ENCODE measurements at places on chromosomes 11 and 22.

DNA sequence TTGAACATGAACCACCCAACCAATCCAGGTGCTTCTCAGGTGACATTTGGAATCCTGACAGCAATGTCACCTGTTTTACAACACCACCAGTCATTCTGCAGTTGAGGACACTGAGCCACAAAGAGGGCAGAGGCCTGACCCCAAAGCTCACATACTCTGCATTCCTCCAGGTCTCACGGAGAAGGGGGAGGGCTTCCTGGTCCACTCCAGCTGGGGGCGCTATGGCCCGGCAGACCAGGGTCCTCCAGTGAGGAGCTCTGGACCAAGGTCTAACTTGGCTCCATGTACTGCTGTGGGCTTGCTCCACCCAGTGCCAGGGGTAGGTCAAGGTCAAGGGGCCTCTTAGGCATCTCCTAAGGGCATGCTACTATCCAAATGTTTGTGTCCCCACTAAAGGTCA, 1.5 kb upstream of the PNPLA3 start:
- no peak for DNase-seq

GRCh38 chr22:25111579-25112517, 87.8 kb upstream of the CRYBB3 start:
- no peak for DNase-seq

GRCh38 chr11:92880381-92880780, 89.1 kb upstream of the MTNR1B start:
- DNase-seq, result no peak

- DNase-seq, result no peak
These were observed 14.2 kb downstream of the OR5B21 start for GRCh38 chr11:58493676-58494075.

GRCh38 chr11:102457865-102458264, 5.3 kb upstream of the TMEM123 start:
- no peak for DNase-seq

- peak; percentile 67 for DNase-seq
These were observed 5.2 kb downstream of the PPP2R1B start for GRCh38 chr11:111761036-111761435.

DNA sequence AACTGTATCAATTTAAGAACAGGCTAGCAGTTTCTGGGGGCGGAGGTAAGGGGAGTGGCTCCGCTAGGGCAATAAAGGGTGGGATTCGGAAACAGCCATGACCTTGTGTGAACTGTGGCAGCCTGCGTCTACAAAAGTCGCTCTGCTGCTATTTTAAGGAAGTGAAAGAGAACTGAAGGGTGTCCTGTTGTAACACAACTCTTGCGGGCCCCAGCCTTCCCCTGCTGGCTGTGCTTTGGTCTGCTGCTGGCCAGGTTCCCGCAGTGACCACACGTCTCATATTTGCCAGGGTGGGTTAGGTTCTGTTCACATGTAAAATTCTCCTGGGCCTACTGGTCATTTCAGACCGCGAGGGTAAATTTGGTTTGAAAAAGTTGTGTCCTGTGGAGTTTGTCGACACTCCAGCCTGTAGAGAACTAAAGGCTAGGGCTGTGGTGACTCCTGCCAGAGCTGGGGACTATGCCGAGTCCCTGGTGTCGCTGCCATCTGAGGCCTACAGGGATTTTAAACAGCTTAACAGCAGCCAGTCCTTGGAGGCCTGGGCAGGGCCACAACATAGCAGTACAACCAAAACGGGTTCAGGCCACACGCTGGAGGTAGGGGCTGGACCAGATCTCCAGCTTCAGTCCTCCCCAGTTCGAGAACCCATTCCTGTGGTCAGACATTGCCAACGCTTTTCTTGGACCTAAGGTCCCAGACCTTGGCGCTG, 1.1 kb upstream of the PPFIBP2 start:
- DNase-seq, result no peak

GRCh38 chr11:47603295-47603694, 9.1 kb upstream of the C1QTNF4 start:
- DNase-seq, result no peak

- no peak for DNase-seq
These were observed 10.4 kb upstream of the RASL10A start for GRCh38 chr22:29325785-29326315.

- DNase-seq, result no peak
These were observed 9.2 kb upstream of the CBL start for GRCh38 chr11:119196833-119197483.

DNA sequence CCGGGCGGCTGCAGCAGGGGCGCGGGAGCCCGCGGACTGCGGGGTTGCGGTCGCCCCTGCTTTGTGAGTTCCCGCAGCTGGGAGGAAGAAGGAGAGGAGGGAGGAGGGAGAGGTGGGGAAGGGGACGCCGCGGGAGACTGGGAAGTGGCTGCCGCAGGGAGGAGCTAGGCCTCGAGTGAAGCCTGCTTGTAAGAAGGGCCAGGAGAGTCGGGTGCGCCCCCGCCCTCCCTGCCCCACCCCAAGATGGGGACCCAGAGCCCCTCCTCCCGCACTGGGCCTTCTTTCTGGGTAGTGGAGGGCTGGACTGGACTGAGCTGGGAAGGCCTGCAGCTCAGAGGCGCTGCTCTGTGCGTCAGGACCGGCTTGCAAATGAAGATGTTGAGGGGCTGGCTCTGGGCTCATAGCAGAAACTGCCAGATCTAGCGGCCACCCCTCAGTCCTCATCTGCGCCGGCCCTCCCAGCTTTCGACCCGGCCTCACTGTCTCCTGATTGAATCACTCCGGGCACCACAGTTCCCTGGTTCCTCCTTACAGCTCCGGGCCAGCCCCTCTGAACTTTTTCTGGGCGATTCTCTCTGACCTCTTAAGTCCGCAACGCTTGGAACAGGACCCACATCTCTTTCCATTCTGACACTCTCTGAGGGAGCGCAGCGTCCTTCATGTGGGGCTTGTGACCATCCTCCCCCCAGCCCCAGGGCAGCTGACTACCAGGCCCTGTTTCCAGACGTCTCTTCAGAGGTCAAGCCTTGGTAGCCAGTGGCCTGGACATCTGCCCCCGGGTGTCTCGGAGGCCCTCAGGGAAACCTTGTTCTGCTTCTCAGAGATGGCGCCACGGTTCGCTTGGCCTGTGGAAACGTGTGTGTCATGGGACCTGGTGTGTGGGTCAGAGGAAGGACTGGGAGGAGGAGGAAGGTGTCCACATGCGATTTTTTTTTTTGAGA, 21.9 kb downstream of the SERPINH1 start:
- peak; percentile 23 for DNase-seq

- no peak for DNase-seq
These were observed 574.7 kb downstream of the TBC1D22A start for GRCh38 chr22:47337161-47337621.

- DNase-seq, result no peak
These were observed 13.0 kb downstream of the LRP5 start for GRCh38 chr11:68325183-68325906.

DNA sequence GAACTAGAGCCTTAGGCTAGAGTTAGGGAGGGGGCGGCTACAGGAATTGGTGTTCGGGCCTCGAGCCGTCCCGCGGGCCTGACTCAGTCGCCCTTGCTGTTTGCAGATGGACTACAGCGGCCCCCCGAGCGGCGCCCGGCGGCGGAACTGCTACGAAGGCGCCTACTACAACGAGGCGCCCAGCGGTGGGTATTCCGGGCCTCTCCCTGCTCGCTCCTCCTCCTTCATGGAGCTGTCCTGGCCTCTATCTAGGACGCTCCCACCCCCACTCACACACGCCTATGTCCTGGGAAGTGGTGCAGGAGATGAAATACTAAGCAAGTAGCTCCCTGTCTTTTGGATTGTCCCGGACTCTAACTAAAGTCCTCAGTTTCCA, 1.4 kb downstream of the MYOD1 start:
- no peak for DNase-seq

DNA sequence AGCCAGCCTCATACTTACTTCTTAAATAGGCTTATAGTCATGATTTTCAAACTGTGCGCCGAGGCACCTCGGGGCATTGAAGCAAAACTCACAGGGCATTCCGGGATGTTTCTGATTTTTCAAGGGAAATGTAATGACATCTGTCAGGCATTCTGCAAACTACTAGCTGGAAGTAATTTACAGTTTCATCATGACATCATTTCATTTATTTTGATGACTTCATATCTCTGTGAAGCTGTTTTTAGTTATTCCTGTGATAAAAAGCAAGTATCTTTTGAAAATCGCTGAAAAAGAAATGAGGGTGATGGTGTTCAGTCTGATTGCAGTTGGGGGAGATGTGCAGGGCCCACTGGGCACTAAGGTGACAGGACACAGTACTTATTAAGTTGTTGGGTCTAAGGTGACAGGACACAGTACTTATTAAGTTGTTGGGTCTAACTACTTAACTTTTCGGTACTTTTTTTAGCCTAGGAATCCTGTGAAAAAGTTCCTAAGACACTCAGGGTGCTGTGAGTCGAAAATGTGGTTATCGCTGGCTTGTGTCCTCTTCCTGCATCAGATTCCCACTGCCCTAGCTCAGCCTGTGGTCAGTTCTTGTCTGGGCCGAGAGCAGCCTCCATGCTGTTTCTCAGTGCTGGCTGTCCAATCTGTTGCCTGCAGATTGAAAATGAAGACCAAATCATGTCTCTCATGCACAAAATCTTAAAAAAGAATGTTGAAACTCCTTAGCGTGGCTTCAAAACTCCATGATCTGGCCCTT, 42.6 kb downstream of the APLP2 start:
- DNase-seq, result no peak

GRCh38 chr22:39282645-39283321, 36.6 kb downstream of the RPL3 start:
- DNase-seq, result no peak

DNA sequence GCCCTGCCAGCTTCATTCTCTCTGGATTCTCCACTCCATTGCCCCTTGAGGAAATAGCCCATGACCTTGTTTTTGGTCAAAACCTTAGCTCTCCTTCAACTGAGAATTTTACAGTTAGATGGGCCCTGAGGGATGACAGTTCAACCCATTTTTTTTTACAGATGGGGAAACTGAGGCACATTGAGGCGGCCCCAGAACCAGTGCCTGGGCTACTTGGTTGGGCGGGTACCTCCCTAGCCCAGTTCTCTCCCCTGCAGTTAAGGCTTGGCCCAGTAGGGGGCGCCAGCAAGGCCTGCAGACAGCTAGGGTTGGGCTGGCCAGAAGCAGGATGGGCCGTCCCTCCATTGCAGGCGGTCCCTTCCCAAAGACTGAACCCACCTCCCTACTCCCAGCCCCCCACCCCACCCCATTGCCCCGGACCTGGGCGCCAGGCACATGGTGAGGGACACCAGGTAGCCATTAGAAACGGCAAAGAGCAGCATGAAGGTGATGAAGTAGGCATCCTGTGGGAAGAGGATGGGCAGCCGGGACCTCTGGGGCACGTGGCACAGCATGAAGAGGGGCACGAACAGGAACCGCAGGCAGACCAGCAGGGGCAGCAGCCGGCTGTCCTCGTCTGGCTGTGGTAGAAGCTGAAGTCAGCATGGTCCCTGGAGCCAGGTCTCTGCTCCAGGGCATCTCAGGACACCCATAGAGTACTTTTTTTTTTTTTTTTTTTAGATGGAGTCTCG, 7.6 kb downstream of the SLC29A2 start:
- no peak for DNase-seq

DNA sequence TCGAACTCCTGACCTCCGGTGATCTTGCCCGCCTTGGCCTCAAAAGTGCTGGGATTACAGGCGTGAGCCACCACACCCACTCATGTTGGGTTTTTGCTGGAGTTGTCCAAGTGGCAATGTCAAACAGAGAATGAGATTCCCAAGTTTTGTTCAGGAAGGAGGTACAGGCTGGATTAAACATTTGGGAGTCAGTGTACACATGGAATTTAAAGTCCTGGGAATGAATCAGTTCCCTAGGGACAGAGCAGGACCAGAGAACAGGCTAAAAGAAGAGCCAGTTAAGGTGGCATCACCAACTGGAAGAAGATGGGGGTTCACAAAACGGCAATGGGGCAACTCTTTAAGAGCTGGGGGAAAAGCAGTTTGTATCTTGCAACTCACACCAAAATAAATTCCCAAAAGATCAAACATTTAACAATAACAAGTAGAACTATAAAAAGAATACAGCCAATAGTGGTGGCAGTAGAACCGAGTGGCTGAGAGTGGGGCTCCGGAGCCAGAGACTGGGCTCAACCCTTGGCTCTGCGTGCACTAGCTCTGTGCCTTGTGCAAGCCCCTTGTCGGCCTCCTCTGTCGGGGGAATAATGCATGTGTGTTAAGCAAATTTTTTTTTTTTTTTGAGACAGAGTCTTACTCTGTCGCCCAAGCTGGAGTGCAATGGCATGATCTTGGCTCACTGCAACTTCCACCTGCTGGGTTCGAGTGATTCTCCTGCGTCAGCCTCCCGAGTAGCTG, 33.8 kb upstream of the CTSD start:
- DNase-seq, result no peak

DNA sequence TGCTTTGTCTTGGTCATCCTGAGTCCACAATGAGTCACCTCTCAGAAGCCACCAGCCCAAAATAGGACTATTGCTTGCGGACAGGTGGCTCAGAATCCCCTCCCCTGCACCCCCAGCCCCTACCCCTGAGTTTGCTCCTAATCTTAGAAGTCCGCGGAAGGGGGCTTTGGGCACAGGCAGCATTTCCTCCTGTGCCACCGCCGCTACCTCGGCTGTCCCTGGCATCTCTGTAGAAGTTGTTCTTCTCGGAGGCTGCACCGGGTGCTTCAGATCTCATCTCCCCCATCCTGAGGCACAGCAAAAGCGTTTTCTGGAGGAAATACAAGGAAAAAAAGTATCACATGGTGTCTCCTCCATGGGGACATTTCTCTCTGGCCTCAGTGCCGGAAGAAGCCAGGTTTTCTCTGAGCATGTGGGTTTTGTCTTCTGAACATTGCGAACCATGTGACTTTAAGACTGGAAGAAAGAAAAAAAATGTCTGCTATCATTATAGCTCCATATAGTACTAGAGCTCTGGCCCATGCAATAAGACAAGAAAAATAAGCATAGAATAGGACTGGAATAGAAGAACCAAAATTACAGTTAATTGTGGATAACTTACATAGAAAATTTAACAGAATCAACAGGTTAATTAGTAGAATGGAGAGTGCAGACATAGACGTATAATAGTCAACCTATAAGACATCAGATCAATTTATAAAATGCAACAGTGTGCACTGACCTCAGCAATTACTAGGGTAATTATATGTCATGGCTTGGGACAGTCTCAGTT, 63.2 kb downstream of the SHISAL1 start:
- DNase-seq, result no peak

DNA sequence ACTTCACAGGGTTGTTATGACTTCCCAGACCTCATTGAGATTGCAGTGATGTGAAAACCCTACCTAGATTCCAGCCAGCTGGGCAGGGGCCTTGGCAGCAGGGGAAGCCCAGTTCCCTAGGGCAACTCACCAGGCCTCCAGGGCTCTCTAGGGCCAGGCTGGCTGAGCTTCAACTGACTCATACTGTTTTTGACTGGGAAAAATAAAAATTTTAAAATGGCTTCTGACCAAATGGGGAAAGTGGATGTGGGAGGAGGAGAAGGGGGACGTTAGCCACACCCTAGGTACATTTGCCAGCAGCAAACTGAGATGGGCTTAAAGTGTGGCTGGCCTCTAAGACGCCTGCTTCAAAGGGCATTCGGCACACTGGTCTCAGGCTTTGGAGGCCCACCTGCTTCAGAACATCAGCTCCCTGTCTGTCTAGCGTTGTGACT, 39.0 kb downstream of the BMAL1 start:
- no peak for DNase-seq

GRCh38 chr11:24298146-24298545, 198.7 kb upstream of the LUZP2 start:
- DNase-seq, result no peak

Data from cerebellar nuclear complex (tissue), 1 donor.